Foreskin keratinocyte (primary cell): ENCODE measurements at places on chromosomes 16 and 17.

DNA sequence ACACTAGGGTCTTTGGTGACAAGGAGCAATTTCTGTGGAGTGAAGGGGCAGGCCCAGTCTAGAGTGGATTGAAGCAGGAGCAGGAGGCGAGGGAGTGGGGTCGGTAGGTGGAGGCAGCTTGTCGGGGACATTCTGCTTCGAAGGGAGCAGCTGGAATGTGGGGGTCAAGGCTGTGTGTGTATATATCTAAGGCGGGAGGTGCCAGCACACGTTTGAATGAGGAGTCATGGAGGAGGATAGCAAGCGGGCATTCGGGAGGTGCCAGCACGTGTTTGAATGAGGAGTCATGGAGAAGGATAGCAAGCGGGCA lies 17.7 kb downstream of the NT5M start:
- no peak for DNase-seq

GRCh38 chr17:77628035-77628434 lies 330.5 kb upstream of the TNRC6C start:
- no peak for DNase-seq

DNA sequence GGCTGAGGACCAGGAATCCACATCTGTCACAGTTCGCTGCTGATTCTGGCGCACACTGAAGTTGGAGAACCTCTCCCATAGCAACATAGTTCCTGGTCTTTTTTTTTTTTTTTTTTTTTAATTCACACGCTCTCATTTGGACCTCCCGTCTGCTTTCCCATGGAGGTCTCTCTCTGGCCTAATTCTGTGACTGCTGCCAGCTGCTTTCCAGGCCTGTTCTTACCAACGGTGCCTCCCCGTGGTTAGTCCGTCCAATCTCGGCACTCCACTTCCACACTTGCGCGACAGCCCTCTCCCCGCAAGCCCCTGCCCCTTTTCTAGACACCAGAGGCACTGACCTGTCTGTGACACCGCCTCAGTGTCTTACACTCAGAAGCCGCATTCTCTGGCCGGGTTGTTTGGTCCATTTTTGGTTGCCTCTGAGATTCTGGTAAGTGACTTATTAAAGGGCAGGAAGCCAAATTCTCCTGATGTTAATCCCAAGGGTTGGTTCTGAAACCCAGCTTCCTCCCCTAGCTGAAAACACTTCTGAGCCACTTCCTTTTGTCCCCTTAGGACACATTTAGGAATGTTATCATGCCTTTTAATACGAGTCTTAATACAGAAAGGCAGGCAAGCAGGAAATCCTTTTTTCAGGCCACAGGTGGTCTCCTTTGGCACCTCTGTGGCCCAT lies 1.1 kb upstream of the AKTIP start:
- DNase-seq = peak; percentile 18

- DNase-seq = no peak
These were observed 42.4 kb upstream of the TAC4 start for GRCh38 chr17:49890077-49890821.

GRCh38 chr16:82793528-82794245 lies 166.9 kb downstream of the CDH13 start:
- DNase-seq = no peak

GRCh38 chr17:56610321-56610720 lies 16.8 kb downstream of the NOG start:
- no peak for DNase-seq

DNA sequence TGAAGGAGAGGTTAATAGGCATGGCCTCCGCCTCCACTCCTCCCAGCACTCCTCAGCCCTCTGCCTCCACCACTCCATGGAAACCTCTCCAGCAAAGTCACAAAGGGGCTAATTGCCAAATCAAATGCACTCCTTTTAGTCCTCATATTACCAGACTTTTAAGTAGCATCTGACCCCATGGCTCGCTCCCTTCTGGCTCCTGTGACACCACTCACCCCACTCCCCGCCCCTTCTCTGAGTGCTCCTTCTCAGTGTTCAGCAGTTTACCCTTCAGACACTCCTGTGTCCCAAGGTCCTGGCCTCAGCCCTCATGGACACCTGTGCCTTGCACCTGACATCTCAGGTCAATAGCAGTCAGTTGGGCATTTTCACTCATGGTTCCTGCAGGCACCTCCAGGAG lies 243.5 kb upstream of the CCL2 start:
- DNase-seq = no peak

GRCh38 chr16:66422366-66422765 lies 4.7 kb upstream of the BEAN1 start:
- no peak for DNase-seq

- DNase-seq = no peak
These were observed 63.3 kb downstream of the KSR1 start for GRCh38 chr17:27519550-27519949.

DNA sequence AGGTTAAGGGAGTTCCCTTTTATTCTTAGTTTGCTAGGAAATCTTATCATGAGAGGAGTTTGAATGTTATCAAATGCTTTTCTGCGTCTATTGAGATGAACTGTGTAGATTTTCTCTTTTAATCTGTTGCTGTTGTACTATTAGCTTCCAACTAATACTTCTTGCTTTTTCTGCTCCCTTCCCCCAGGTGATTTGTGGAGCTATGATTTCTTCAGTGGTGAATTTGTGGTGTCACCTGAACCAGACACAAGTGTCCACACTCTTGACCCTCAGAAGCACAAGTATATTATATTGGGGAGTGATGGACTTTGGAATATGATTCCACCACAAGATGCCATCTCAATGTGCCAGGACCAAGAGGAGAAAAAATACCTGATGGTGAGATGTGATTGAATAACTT lies 29.9 kb upstream of the BCAS3 start:
- no peak for DNase-seq

DNA sequence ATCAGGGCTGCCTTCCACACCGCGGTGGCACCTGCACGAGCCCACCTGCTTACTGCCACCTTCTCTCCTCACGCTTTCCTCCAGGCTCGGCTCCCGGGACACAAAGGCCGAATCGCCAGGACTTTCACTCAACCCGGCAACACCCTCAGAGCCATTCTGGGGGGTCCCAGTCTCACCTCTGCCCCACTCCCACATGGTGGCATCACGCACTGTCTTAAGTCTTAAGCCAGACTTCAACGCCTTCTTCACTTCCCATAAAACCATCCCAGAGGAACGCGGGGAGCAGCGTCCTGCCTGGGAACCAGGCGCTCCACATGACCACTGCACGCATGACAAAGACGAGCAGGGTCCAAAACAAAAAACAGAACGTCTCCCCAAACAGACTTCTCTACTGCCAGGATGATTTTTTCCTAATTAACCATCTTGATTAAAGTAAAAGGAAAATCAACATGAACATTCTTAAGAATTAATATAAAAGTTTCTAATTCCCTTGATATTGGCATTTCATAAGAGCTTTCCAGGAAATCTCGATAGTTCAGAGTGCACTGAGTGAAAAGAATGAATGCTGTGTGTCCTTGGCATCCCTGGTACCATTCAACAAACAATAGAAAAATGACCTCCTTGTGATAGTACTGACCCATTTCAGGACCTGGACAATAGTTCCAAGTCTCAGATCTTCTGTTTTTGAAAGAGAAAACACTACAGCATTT lies 2.6 kb downstream of the CANT1 start:
- DNase-seq = no peak

GRCh38 chr17:80295146-80295545 lies 34.5 kb downstream of the RNF213 start:
- DNase-seq = no peak

DNA sequence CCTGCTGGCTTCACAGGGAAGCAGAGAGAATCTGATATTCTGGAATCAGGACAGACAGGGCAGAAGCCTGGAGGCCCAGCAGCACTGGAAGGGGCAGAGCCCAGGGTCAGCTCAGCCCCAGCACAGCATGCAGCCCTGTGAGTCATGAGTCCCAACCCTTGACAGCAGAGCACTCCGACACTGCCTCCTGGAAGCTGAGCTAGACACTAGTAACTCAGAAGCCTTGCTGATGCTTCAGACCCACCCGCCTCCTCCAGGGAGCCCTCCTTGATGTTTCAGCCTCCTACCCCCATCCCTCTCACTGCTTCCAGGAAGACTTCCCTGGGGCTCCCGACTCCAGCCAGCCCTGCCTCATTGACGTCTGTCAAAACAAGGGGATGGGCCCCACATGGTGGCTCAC lies 6.9 kb downstream of the CAMKK1 start:
- DNase-seq = no peak

GRCh38 chr16:84844049-84844350 lies 24.2 kb downstream of the CRISPLD2 start:
- no peak for DNase-seq
